ENCODE measurements at places on chromosomes 7 and 10. TPM values are rescaled to one million over a fixed set of nuclear protein-coding genes. Genes with fewer than 3 reads are reported as not detected.

Gene OR13A1
- not detected for total RNA-seq

Gene NKX1-2
- total RNA-seq, result not detected

Gene VWDE
- not detected for total RNA-seq

Gene TMEM196
- total RNA-seq, result not detected

Gene CLDN3
- 1.4 TPM for total RNA-seq

Gene ZNF503
- total RNA-seq, result 1.2 TPM

Gene SORCS1
- total RNA-seq, result not detected

Gene DPY19L1
- total RNA-seq, result 91.5 TPM

Gene ABCB4
- total RNA-seq, result 0.14 TPM

Gene ANKRD2
- 1.1 TPM for total RNA-seq

Gene IL6
- 1.0 TPM for total RNA-seq

Gene SLC39A12
- under 0.01 TPM for total RNA-seq

Gene VAX1
- not detected for total RNA-seq

Gene COL17A1
- total RNA-seq, result 0.84 TPM

Gene TMEM209
- total RNA-seq, result 4.6 TPM

Gene JAZF1
- 3.6 TPM for total RNA-seq

Gene GPC2
- total RNA-seq, result 4.4 TPM

Gene ARL5B
- total RNA-seq, result 23.0 TPM

Gene SRI
- total RNA-seq, result 162 TPM

Gene CNTNAP2
- total RNA-seq, result not detected

Gene GSTO2
- total RNA-seq, result 0.85 TPM

Gene MEST
- 3.1 TPM for total RNA-seq

Gene TYW1B
- total RNA-seq, result 6.0 TPM

Gene PDE1C
- total RNA-seq, result 1.2 TPM

Gene PNLIP
- not detected for total RNA-seq

Gene PUS7
- 35.1 TPM for total RNA-seq

Gene MAT1A
- not detected for total RNA-seq

Gene GFRA1
- 51.3 TPM for total RNA-seq

Gene CFAP70
- total RNA-seq, result 0.34 TPM

Gene CTAGE8
- total RNA-seq, result not detected

Gene ELMO1
- total RNA-seq, result 109 TPM

Gene FEZF1
- total RNA-seq, result not detected

Gene ADIRF
- 12.8 TPM for total RNA-seq

Gene RBP4
- total RNA-seq, result not detected

Gene WNT16
- not detected for total RNA-seq

Gene PSD
- 0.34 TPM for total RNA-seq

Gene GLRX3
- total RNA-seq, result 98.4 TPM

Gene ZNF727
- total RNA-seq, result 0.14 TPM

Gene CYP26C1
- total RNA-seq, result 1.9 TPM

Gene INA
- total RNA-seq, result 0.14 TPM

Gene TEX47
- not detected for total RNA-seq

Gene INHBA
- 0.60 TPM for total RNA-seq

Gene KLF14
- not detected for total RNA-seq

Gene ATOH7
- not detected for total RNA-seq

Gene GNA12
- total RNA-seq, result 17.4 TPM

Gene TMEM229A
- not detected for total RNA-seq

Gene C10orf105
- under 0.01 TPM for total RNA-seq

Gene ENO4
- not detected for total RNA-seq

Gene ZP3
- total RNA-seq, result 1.0 TPM

Gene LIPJ
- not detected for total RNA-seq

Gene PLXDC2
- total RNA-seq, result 5.5 TPM
